ENCODE measurements at places on chromosomes 2 and 18.

- DNase-seq: peak; percentile 60
Observed at GRCh38 chr2:55364189-55365055, 55.2 kb downstream of the CCDC88A start.

GRCh38 chr2:172995323-172996244 lies 80.1 kb upstream of the MAP3K20 start:
- no peak for DNase-seq

DNA sequence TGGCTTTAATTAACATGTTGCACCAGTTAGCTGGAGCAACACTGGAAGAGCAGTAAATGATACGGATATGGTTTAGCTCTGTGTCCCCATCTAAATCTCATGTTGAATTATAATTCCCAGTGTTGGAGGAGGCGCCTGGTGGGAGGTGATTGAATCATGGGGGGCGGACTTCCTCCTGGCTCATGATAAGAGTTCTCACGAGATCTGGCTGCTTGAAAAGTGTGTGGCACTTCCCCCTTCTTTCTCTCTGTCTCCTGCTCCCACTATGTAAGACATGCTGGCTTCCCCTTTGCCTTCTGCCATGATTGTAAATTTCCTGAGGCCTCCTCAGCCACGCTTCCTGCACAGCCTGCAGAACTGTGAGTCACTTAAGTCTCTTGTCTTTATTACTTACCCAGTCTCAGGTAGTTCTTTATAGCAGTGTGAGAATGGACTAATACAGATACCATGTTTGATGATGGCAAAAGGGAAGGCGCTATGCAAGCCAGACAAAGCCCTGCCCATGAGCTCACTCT lies 963.6 kb downstream of the SOCS6 start:
- no peak for DNase-seq

DNA sequence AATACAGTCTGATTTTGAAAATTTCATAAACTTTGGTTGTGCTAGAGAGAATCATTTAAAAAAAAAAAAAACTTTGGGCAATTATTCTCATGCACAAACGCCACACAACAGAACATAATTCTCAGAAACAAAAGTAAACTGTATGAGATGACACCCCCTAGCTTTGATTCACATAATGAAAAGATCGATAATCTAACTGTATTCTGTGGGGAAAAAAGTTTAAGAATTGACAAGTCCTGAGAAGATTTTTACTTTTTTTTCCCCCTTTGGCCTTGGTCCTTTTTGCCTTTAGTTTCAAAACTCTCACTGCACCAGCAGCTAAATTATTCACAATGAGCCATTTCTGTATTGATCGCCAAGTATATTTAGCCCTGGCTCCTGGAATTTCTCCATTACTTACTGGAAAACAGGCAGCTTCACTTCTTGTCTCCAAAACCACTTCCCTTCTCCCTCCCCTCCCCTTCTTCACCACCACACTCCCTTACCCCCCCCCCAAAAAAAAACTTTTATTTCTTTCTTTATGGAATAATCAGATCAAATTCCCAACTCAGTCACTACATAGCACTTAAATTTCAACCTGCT lies 2.0 kb downstream of the IKZF2 start:
- no peak for DNase-seq

- DNase-seq: no peak
Observed at GRCh38 chr18:61203151-61203550, 130.1 kb upstream of the CDH20 start.

- DNase-seq: no peak
Observed at GRCh38 chr2:232967474-232967873, 45.6 kb downstream of the NGEF start.

DNA sequence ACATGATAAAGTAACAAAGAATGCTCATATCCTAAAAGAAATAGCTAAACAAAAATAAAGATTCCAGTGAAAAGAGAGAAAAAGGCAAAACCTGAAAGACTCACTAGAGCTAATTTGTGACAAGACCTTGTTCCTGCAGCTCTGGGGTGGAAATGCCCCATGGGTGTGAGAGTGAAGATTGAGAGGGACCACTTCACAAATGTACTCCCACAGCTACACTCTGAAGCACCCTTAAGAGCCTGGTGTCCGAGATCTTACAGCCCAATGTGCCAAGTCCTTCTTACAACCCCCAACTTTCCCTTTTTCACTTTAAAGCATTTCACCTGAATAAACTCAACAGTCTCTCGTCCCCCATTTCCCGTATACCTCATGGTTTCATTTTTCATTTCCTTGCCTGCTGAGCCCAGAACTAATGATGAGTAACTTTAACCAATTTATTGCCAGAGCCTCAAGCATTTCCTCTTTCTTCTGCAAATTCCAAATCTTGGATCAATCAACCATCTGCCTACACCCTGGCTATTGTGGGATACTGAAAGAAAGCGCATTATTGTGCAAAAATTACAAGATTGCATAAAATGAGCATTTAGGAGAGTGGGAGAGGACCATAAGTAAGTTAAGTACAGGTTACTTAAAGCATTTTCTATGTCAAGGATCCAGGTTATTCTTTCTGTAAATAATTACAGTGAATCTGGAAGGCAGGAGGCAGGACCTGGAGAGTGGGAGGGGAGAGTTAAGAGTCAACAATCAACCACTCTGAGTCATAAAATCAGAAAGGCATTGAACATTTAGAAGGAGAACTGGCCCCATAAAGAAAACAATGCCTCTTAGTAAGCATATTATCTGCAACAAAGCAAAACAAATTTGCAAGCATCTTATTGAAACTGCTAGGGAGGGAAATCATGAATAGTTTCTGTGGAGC lies 804.4 kb upstream of the CELF4 start:
- no peak for DNase-seq

DNA sequence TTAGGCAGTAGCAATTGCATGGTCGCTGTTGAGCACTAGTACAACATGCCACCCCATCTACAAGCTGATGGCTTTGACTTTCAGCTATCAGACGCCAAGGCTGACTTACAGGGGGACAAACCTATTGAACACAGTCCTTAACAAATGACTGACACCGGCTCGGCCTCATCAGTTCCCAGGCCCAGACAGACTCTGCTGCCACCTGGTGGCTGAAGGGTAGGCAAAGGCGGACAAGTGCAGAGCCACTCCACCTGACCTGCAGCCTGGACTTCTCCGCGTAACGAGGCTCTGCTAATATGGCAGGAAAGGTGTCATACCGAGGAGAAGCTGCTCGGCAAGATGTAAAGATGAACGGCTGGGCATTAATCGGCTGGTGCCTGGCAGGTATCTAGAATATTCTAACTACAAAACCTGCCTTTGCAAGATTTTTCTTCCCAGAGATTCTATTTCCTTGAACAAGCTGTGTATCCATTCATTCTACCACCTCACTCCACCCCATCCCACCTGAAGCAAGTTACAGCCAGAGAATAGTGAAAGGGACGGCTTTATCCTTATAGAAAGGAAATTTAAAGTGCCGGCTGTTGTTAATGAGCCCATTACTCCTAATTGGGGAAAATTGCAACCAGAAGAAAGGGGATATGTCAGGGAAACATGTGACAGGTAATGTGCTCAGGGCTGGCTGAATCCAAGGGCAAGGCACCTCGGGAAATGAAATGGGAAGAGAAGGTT lies 67.4 kb downstream of the STEAP3 start:
- no peak for DNase-seq

DNA sequence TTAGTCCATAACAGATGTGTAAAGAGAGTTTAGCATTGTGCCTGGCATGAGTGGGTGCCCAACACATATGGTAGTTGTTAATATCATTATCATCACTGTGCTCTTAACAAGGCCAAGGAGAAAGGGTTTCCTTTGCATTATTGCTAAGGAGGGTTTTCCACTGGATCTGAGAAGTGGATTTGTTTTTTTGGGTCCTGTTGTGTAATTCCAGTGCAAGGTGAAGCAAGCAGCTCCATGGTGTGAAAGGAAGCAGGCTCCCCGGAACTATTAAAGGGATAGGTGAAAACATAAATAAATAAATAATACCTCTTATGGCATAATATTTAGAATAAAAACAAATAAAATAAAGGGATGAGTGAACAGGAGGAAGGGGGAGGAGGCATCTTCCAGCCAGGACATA lies 65.3 kb downstream of the MTCL1 start:
- DNase-seq: no peak

DNA sequence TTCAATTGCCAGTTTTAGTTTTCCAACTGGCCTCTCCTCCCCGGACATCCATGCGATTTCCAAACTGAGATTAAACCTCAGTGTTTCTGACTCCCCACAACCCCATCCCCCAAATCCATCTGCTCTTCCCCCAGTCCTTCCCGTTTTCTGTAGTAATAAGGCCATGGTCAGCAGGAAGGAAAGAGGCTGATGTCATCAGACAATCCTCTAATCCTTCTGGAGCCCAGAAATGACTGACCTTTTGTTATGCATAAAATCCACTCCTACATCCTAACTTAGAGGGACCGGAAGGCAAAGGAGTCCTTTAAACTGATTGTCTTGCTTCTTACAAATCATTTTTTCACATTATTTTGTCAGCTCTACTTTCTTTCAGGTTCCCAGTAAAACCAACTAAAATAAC lies 155.8 kb downstream of the INO80D start:
- DNase-seq: no peak

- no peak for DNase-seq
Observed at GRCh38 chr18:67428805-67429204, 87.7 kb downstream of the DSEL start.

- DNase-seq: no peak
Observed at GRCh38 chr2:205628422-205628821, 53.9 kb upstream of the NRP2 start.

DNA sequence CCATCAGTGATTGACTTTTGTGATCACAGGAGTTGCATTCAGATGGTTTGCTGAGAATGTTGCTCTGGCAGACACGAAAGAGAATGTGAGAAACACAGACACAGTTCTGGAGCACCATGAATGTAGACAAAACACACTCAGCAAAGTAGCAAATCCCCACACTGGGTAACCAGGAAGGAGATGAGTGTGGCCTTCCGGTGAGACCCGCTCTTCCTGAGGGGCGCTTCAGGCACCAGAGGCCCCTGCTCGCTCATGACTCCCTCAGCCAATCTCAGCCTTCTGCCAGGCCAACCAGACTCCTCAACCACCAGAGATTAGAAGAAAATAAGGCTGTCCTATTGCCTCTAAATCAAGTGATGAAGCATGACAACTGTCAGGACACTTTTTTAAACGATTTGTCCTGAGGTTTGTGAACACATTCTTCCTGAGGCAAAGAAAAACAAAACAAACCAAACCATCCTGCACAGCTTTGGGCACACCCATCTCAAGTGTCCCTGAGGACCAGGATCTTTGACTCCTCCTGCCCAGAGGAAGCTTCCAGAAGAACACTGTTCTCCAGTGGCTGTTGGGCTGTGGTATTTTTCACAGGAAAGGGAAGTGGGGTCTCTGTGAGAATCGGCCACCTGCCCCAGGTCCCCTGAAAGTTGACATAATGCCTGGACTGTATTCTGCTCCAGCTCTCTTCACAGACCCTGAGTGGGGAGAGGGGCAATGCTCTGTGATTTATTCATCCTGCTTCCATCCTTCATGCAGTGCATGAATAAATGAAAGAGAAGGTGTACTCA lies 152.8 kb downstream of the BCL11A start:
- no peak for DNase-seq

DNA sequence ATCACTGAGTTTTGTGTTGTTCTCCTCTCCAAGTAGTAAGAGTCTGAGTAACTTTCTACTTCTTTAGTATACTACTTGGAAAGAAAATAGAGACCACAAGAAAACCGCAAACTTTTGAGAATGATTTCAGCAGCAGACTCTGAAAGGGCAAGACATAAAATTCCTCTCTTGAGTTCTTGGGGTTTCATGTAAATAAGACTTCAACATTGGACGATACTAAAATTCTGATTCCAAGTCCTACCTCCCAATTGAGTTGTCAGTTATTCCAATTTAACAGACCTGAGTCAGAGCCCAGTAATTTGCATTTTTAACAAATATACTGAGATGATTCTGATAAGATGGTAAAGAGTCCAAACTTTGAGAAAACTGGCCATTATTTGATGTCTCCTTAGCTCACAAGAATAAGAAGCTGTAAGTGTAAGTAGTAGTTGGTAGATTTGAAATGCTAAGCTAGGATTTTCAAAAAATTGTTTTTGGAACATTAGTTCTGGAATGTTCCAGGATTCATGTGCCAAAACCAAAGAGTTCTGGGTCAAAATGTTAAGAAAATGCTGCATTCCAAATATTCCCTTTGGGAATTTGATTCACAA lies 261.6 kb upstream of the SPOPL start:
- no peak for DNase-seq

DNA sequence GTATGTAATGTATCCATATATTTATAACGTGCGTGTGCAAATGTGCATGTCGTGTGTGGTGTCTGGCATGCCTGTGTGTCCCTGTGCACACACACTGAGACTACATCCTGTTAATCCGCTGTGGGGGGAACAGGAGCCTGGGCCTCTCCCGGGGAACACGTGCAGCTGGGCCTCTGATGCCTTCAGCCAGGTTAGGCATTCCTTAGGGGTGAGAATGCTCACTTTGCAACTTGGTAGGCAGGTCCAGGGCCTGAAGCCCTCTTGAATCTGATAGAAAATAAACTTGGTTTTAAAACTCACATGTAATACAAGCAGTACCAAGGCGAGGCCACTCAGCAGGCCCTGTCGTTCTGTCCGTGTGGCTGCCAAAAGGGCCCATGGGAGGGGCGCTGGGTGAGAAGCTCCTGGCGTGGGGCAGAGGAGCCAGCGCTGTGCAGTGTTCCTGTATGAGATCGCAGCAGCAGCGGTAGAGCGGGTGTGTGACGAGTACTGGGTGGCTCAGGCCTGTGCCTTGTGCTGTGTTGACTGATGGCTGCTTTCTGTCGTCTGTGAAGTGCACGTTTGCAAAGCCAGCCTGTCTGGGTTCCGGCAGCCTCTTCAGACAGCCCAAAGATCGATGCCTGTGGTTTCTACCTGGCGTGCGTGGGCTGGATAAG lies 16.2 kb downstream of the SALL3 start:
- DNase-seq: no peak

DNA sequence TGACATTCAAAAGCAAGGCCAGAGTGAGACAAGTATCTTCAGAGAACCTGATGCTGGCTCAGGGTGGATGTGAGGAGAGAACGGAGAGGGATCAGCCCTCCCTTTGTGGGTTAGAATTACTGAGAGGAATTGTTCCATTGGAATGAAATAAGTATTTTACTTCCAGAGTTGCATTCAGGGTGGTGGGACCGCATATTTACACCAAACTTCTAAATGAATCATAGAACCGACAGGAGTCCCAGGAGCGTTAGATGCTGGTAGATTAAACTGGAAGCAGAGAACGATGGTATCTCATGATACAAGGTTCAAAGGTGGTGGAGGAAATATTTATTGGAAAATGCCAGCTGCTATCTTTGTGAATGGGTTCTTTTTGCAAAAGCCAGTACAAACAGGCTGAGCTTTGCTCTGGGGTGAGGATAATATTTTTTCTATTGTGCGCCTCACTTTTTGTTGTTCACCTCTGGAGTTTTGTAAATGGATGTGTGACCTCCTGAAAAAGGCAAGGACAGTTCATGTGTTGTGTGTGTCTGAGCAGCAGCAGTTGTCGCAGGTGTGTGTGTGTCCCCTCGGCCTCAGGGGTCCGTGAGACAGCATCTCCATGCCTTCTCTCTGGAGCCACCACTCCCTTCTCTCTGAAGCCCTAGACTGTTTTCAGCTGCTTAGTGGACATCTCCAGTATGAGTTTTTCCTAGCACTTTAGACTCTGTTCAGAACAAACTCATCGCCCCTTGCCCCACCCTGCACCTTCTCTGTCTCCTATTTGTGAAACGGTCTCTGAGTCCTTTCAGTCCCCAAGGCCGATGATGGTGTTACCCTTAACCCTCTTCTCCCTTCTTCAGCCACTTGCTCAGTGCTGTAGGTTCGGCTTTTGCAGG lies 17.8 kb downstream of the MTCL1 start:
- DNase-seq: no peak
